Activated CD8-positive, alpha-beta memory T cell treated with anti-CD3 and anti-CD28 coated beads for 4 hours (primary cell): ENCODE measurements at places on chromosomes 3 and 15.
A peak's percentile ranks its signal among the peaks of the same experiment; 100 is the strongest.

DNA sequence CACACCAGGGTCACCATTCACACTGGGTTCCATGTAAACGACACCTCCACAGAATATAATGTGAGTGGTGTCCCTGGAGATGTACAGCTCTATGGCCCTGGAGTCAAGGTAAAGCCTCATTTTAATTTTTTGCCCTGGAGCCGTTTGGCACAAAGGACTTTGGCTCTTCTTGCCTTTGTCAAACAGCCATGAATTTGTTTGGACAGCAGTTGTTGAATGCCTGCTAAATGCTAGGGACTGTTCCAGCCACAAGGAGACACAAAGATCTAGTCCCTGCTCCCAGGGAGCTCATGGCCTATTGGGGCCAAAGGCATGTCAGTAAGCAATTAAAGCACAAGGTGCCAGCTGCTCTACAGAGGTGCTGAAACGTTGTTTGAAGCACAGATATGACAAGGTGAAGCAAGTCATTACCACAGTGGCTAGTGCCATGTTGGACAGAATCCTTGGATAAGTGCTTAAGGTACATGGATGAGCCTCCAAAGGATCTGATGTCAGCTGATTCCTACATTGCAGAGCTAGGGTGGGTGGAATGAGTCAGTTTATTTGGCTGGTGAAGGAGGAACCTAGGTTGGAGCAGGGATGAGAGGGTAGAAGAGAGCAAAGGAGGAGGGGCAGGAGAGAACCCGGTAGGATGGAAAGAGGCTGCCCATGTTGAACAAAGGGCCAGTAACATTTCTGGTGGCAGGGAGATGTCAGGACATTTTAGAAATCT is 171.9 kb upstream of the CTDSPL start:
- no peak for DNase-seq

DNA sequence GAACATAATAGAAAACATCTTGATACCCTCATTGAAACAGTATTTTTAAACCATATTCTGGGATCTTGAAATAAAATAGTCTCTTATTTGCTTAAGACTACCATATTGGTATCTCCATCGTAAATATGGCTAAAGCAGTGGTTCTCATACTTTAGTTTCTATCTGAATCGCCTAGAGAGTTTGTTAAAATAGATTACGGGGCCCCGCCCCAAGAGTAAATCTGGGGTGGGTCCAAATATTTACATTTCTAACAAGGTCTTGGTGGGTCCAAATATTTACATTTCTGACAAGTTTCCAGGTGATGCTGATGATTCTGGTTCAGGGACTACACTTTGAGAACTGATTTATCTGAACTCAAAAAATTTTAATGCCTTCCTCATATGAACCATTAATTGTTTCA is 45.3 kb downstream of the TSC22D2 start:
- DNase-seq = no peak

- no peak for DNase-seq
These were observed 5.5 kb downstream of the PLD1 start for GRCh38 chr3:171804618-171805389.

- no peak for DNase-seq
These were observed 2.5 kb upstream of the ETFA start for GRCh38 chr15:76313731-76314130.

DNA sequence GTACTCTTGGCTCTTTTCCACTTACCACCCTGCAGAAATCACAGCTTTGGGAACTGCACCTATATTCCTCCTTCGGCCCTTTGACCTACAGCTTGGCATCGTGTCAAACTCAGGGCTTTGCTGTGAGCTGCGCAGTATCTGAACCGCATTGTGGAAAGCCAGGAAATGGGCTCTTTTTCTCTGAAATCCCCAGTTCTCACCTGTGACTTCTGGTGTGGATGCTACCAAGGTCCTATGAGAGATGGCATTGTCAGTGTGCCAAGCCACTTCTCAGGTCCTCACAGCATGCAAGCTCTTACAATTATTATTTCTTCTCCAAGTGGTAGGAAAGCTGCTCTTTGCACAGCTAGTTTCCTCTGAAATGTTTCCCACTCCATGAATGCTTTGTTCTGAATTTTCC is 450.6 kb upstream of the TBL1XR1 start:
- no peak for DNase-seq

- no peak for DNase-seq
These were observed 1.9 kb downstream of the AQP9 start for GRCh38 chr15:58139989-58140522.

DNA sequence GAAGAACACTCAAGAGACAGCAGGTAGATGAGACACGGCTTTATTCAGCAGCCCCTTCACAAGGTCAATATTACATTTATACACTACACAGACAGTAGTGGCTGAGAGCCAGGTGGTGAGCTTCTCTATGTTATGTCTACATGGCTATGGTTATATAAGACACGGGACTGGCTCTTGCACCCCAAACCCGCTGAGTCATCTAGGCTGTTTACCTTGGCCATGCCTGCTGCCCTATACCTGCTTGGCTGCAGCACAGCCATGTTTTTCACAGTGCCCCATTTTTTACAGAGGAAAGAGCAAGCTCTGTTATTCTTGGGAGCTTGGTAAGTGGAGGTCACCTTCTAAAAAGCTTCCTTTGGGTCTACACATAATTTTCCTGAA is 231.6 kb downstream of the IGSF11 start:
- DNase-seq = no peak

DNA sequence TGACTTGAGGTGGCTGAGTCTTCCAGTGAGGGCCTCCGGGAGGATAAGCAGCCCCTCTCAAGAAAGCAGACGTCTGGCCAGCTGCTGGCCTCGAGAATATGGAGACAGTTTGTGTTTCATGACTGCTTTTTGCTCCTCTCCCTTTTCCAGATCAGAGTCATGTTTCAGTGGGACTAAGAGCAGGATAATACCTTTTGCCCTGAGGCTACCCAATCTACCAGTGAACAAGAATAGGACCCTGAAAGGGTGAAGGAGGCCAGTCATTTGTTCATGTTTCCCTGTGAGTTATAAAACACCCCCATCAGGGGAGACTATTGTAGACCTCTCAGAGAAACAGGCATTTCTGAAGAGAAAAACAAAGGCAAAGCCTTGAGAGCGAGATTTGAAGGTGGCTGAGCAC is 137.4 kb downstream of the RYR3 start:
- no peak for DNase-seq

DNA sequence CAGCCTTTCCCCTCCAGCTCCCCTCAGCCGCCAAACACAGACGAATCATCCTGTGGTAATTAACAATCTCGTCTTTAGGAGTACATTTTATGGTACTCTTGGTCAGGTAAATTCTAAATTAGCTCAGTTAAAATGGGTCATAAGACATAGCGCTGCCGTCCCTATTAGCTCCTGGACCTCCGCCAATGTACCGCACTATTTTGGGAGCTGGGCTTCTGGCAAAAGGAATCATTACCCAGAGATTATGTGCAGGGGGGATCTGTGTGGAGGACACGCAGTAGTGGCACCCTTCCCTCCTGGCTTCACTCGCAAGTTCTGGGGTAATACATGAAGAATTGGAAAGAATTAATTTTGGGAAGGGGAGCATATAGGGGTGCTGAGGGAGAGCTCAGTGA is 68.6 kb upstream of the ONECUT1 start:
- DNase-seq = no peak

- DNase-seq = no peak
These were observed 71.1 kb upstream of the SPATA12 start for GRCh38 chr3:56989169-56989976.

GRCh38 chr3:5202222-5202621 is 14.7 kb downstream of the EDEM1 start:
- no peak for DNase-seq

DNA sequence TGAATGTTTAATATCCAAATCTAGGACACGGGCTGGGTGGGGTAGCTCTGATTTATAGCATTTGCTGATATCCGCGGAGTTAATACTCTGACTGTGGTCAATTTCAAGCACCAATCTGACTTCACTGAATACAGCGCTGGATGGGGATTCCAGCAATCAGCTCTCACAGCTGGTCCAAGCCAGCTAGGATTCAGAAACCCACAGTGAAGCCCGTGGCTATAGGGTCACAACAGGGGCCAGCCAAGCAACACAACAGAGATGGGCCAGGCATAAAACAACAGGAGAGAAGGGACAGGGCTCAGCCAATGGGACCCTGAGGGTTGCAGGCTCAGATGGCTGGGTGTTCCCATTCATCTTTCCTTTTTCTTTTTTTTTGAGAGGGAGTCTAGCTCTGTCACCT is 5.4 kb upstream of the LMAN1L start:
- DNase-seq = no peak

GRCh38 chr3:137669519-137670060 is 94.5 kb upstream of the SOX14 start:
- no peak for DNase-seq

- no peak for DNase-seq
These were observed 35.2 kb downstream of the GLB1 start for GRCh38 chr3:33061782-33062181.

- no peak for DNase-seq
These were observed 1.1 kb upstream of the EBLN2 start for GRCh38 chr3:73060302-73060723.

- DNase-seq = no peak
These were observed 23.5 kb downstream of the MITF start for GRCh38 chr3:69762768-69763229.

- DNase-seq = no peak
These were observed 153.7 kb upstream of the GADL1 start for GRCh38 chr3:31048143-31048542.

DNA sequence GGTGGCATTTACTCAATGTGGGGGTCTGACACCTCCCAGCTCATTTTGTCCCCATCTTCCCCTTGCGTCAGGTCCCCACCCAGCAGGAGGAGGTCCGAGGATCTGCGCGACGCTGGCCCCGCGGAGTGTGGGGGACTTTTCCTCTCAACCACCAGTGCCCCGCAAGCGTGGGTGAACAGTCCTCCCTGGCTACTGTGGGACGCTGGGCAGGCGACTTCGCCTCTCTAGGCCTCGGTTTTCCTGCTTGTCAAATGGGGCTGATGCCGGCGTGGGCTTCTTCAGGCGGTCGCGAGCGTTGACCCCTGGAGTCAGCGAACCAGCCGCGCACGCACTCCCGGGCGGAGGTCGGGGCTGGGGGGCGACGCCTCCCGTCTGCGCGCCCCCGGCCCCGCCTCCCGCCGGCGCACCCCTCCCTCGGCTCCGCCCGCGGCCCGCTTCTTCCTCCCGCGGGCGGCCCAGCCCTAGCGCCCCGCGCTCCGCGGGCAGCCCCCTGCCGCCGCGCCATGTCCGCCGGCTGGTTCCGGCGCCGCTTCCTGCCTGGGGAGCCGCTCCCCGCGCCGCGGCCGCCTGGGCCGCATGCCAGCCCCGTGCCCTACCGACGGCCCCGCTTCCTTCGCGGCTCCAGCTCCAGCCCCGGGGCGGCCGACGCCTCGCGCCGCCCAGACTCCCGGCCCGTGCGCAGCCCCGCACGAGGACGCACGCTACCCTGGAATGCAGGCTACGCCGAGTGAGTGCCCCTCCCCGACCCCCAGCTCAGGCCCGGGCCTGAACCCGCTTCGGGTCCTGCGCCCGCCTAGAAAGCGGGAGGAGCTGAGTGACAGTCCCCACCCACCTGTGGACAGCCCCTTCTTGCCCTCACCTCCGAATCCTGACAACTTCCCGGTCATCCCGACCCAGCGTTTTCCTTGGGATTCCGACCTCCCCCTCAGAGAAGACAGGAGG is at the start of gene PPM1M:
TSS of gene PPM1M (plus strand) at position 438 of the 942 bp plus-strand sequence. CDS start at position 504, 66 bp downstream.
- no peak for DNase-seq

GRCh38 chr15:67080900-67081431 is 15.6 kb downstream of the SMAD3 start:
- DNase-seq = peak; percentile 34

- no peak for DNase-seq
These were observed 11.5 kb downstream of the THAP10 start for GRCh38 chr15:70880781-70881180.

DNA sequence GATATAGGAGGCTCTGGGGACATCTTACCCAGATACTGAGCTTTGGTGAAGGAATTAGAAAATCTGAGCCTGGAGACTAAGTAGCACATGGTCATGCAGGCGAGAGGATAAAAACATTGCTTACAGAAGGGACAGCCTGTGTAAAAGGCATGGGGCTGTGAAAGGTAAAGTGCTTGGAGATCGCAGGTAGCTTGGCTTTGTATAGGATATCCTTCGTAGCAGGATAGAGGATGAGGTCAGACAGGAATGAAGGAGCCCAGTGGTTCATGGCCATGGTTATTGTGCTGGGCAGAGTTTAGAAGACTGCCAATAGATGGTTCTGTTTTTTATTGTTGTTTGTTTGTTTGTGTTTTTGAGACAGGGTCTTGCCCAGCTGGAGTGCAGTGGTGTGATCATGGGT is 82.5 kb downstream of the SLMAP start:
- no peak for DNase-seq

- DNase-seq = peak; percentile 42
These were observed 97.7 kb upstream of the ATP2B2 start for GRCh38 chr3:10602769-10603768.

DNA sequence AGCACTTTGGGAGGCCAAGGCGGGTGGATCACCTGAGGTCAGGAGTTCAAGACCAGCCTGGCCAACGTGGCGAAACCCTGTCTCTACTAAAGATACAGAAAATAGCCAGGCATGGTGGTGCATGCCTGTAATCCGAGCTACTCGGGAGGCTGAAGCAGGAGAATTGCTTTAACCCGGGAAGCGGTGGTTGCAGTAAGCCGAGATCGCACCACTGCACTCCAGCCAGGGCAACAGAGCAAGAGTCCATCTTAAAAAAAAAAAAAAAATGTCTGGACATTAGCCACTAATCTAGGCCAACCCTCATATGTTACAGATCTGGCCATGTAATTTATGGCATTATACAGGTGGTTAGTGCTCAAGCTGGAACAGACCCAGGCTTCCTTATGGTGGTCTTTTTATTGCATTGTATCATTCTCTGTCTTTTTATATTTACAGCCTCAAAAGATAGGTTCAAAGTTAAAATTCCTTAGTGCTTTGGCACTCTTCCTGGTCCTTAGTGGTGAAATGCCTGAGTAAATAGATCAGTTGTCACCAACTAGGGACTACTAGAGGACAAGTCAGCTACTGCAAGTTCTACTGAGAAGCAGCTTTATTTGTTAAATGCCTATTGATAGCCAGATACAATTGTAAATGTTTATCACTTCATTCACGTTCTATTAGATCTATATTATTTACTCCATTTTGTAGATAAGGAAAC is 16.0 kb downstream of the STARD9 start:
- no peak for DNase-seq

DNA sequence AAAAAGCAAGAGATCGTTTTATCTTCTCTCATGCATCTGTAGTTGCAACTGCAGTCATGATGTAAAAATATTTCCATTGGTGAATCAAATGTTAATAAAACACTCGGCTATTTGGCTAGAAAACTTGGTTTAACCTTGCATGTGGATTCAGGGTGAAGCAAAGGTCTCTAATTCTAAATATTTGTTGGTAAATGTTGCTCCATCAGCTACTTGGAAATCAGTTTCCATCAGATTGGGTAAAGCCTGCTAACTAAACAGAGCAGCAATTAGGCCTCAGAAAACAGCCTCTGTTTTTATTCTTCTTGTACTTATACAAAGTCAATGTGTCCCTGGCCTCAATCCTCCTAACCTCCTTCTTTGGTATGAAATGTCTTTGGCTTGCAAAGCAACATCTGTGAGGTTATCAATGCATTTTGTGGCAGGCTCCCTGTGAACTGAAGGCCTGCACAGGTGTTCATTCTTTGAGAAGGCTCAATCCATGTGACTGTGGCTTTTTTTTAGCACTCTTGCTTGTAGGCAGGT is 312.3 kb downstream of the WDR72 start:
- DNase-seq = no peak
